Uterus (tissue), 4 donors: ENCODE measurements at places on chromosomes 3 and 15.

- no peaks in the 10 kb centered on the region for H3K36me3 ChIP-seq
- no peak overlapping the region for H3K27ac ChIP-seq
- no peaks in the 10 kb centered on the region for H3K4me1 ChIP-seq
- H3K4me3 ChIP-seq = no peak overlapping the region
Measured at GRCh38 chr3:65888980-65889706, 149.6 kb downstream of the MAGI1 start.

DNA sequence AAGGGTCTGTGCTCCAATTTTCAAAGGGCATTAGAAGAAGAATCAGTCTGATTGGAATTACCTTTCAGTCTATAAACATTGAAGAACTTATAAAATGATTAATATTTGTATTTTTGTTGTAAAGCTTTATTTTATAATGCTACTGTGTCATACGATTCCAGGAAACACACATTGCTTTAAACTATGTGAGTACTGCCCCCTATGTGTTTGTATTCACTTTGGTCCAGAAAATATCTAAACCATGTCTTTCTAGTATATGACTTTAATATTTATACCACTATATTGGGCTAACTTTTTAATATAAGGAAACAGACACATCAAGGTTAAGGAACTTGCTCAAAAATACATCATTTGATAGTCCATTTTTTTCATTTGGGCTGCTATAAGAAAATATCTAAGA, 3.2 kb upstream of the RIOX2 start:
- no peaks in the 10 kb centered on the region for H3K36me3 ChIP-seq
- no peaks in the 10 kb centered on the region for H3K4me1 ChIP-seq
- DNase-seq = no peak
- H3K4me3 ChIP-seq = no peak overlapping the region
- H3K27ac ChIP-seq = no peak overlapping the region

DNA sequence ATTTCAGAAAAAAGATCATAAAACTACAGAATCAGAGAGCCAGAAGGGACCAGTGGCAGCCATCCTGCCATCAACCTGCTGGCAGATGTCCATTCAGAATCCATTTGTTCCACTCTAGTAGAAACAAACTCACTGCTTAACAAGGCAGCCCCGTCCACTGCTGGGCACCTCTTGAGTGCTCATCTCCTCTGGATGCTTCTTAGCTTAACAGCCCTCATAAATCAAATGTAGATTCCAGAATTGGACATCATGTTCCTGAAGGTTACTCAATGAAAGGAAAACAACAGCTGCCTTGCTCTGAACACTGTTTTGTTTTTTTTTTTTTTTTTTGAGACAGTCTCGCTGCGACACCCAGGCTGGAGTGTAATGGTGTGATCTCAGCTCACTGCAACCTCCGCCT, 37.3 kb downstream of the ABCC5 start:
- no peaks in the 10 kb centered on the region for H3K36me3 ChIP-seq
- H3K27me3 ChIP-seq = no peaks in the 10 kb centered on the region
- H3K27ac ChIP-seq = peak overlapping the region; percentile 51
- no peak overlapping the region for H3K4me3 ChIP-seq
- DNase-seq = peak; percentile 43

DNA sequence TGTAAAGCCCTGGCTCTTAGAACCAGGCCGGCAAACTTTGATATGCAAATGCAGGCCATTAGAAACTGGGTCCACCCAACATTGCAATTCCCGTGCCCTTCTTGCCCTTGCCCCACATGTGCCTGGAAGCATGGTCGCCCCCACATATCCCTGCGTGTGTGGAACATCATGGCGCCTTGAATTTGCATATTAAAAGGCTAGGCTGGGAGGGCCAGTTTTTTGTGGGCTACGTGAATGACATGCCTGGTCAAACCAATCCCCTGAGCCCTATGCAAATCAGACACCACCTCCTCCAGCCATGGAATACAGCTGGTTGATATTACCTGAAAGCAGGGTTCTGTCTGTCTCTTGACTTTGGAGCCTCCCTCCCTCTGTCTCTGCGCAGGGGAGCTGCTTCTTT, 58.7 kb upstream of the ARHGEF26 start:
- no peak overlapping the region for H3K27ac ChIP-seq
- H3K4me3 ChIP-seq = no peak overlapping the region
- no peaks in the 10 kb centered on the region for H3K27me3 ChIP-seq
- DNase-seq = no peak
- H3K36me3 ChIP-seq = no peaks in the 10 kb centered on the region

- H3K27ac ChIP-seq = no peak overlapping the region
- no peak for DNase-seq
- H3K27me3 ChIP-seq = no peaks in the 10 kb centered on the region
- no peaks in the 10 kb centered on the region for H3K4me1 ChIP-seq
- no peaks in the 10 kb centered on the region for H3K36me3 ChIP-seq
- no peak overlapping the region for H3K4me3 ChIP-seq
Measured at GRCh38 chr15:38818157-38818790, 253.7 kb upstream of the RASGRP1 start.

GRCh38 chr15:55861115-55861514, 118.2 kb upstream of the PRTG start:
- no peak for DNase-seq
- H3K36me3 ChIP-seq = no peaks in the 10 kb centered on the region
- H3K27ac ChIP-seq = no peak overlapping the region
- H3K4me3 ChIP-seq = no peak overlapping the region

DNA sequence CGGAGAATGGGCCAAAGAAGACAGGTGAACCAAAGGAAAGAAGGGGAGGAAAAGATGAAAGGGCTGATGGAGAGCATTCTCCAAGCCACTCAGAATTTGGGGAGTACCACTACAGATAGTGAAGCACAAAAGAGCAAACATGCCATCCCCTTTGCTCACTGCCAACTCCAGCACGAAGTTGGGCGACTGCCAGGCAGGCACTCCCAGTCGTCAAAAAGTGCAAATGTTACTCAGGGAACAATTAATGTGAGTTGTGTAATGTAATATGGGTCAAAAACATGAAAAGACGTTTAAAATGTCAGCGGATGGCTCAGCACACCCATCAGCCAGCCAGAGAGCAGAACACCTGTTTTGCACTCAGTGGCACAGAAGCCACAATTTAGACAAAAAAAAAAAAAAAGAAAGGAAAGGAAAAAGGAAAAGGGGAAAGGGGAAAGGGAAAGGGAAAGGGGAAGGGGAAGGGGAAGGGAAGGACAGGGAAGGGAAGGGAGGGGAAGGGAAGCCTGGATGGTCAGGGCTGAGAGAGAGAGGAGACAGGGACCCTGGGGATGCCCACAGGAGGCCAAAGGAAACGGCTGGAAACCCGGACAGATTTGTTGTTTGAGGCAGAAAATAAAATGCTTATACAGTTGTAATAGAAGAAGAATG, 82.7 kb downstream of the COL8A1 start:
- H3K36me3 ChIP-seq = no peaks in the 10 kb centered on the region
- DNase-seq = peak; percentile 31
- H3K4me3 ChIP-seq = no peak overlapping the region
- H3K27ac ChIP-seq = no peak overlapping the region
- H3K4me1 ChIP-seq = no peaks in the 10 kb centered on the region

DNA sequence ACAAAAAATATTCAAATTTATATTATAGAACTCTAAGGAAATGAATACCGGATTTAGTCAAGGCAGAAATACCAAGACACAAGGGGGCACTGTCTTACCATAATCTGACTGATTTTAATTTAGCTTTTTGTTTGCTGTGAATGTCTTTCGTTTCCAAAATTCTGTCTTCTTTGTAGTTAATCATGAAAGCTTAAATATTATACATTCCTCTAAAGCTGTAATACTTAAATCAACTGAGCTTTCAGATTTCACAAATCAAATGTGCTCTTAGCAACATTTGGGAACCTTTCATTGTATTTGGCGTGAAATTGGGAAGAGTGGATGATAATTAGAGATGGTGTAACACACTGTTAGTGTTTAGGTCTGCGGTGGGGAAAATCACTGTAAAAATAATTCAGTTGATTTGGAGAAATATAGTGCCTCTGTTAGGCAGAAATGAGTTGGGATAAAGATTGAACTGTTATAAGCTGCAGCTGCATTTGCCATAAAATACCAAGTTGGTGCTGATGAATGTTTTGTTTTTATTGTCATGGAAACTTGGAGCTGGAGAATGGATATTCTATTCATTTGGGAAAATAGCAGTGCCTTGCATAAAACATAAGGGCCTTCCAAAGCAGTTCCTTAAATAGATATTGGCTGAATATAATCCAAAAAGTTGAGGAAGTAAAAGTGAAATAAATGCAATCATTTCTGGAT, 228.2 kb downstream of the TCF12 start:
- H3K36me3 ChIP-seq = no peaks in the 10 kb centered on the region
- no peaks in the 10 kb centered on the region for H3K4me1 ChIP-seq
- no peak for DNase-seq
- no peak overlapping the region for H3K4me3 ChIP-seq
- peak overlapping the region; percentile 47 for H3K27ac ChIP-seq

GRCh38 chr3:126114443-126115386, 30.8 kb upstream of the SLC41A3 start:
- no peak overlapping the region for H3K4me3 ChIP-seq
- no peak overlapping the region for H3K27ac ChIP-seq
- H3K36me3 ChIP-seq = no peaks in the 10 kb centered on the region
- DNase-seq = no peak

GRCh38 chr3:16084887-16085286, 89.6 kb upstream of the GALNT15 start:
- H3K27ac ChIP-seq = peak overlapping the region; percentile 57
- H3K27me3 ChIP-seq = no peaks in the 10 kb centered on the region
- H3K36me3 ChIP-seq = no peaks in the 10 kb centered on the region

GRCh38 chr3:58639001-58639400, 27.6 kb downstream of the FAM3D start:
- H3K27me3 ChIP-seq = no peaks in the 10 kb centered on the region
- H3K4me3 ChIP-seq = no peak overlapping the region
- no peaks in the 10 kb centered on the region for H3K4me1 ChIP-seq
- no peaks in the 10 kb centered on the region for H3K36me3 ChIP-seq

GRCh38 chr3:162597226-162597625, 1100.6 kb downstream of the OTOL1 start:
- no peak overlapping the region for H3K4me3 ChIP-seq
- no peaks in the 10 kb centered on the region for H3K27me3 ChIP-seq
- no peak overlapping the region for H3K27ac ChIP-seq
- no peaks in the 10 kb centered on the region for H3K36me3 ChIP-seq
- no peaks in the 10 kb centered on the region for H3K4me1 ChIP-seq
- no peak for DNase-seq

DNA sequence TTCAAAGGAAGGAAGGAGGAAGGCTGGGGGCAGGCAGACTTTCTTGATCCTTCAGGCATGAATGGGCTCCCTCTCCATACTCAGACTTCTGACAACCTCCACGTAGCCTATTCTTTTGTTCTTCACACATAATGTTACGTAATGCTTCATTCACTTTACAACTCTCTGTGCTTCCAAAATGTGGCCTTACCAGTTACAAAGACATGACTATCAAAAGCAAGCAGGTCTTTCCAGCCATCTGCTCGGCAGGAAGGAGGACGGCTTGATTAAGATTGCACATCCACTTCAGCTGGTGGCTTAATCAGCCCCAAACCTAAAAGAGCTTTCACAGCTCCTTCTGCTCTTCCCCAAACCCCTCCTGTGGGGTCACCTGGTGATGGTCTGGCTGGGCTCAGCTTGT, 263.2 kb downstream of the XXYLT1 start:
- no peaks in the 10 kb centered on the region for H3K4me1 ChIP-seq
- H3K4me3 ChIP-seq = no peak overlapping the region
- H3K27ac ChIP-seq = no peak overlapping the region
- H3K27me3 ChIP-seq = no peaks in the 10 kb centered on the region
- DNase-seq = no peak

GRCh38 chr3:186354100-186354499, 7.9 kb downstream of the DGKG start:
- no peaks in the 10 kb centered on the region for H3K4me1 ChIP-seq
- H3K27ac ChIP-seq = no peak overlapping the region
- DNase-seq = no peak
- no peak overlapping the region for H3K4me3 ChIP-seq
- H3K36me3 ChIP-seq = no peaks in the 10 kb centered on the region

GRCh38 chr3:146166415-146166821, 5.4 kb upstream of the PLOD2 start:
- H3K4me3 ChIP-seq = no peak overlapping the region
- DNase-seq = peak; percentile 37
- H3K27me3 ChIP-seq = no peaks in the 10 kb centered on the region
- H3K4me1 ChIP-seq = peaks cover 5% of the 10 kb centered on the region
- H3K36me3 ChIP-seq = no peaks in the 10 kb centered on the region
- peak overlapping the region; percentile 65 for H3K27ac ChIP-seq

DNA sequence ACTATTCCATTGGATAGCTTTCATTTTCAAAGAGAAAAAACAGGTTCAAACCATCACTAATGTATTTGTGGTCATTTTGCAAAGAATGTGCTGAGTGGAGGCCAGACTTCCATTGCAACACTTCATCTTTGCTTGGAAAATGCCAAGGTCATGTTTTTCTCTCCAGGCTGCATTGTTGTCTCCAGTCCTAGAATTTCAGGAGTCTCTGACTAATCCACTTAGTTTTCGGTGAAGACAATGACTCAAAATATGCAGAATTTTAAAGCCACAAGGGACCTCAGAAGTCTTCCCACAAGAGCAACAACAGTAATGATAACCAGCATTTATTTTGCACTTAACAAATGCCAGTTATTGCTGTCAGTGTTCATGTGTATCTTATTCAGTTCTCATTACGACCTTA, 277.0 kb downstream of the RYR3 start:
- no peaks in the 10 kb centered on the region for H3K4me1 ChIP-seq
- no peaks in the 10 kb centered on the region for H3K36me3 ChIP-seq
- no peak overlapping the region for H3K4me3 ChIP-seq
- no peak for DNase-seq
- H3K27me3 ChIP-seq = no peaks in the 10 kb centered on the region

DNA sequence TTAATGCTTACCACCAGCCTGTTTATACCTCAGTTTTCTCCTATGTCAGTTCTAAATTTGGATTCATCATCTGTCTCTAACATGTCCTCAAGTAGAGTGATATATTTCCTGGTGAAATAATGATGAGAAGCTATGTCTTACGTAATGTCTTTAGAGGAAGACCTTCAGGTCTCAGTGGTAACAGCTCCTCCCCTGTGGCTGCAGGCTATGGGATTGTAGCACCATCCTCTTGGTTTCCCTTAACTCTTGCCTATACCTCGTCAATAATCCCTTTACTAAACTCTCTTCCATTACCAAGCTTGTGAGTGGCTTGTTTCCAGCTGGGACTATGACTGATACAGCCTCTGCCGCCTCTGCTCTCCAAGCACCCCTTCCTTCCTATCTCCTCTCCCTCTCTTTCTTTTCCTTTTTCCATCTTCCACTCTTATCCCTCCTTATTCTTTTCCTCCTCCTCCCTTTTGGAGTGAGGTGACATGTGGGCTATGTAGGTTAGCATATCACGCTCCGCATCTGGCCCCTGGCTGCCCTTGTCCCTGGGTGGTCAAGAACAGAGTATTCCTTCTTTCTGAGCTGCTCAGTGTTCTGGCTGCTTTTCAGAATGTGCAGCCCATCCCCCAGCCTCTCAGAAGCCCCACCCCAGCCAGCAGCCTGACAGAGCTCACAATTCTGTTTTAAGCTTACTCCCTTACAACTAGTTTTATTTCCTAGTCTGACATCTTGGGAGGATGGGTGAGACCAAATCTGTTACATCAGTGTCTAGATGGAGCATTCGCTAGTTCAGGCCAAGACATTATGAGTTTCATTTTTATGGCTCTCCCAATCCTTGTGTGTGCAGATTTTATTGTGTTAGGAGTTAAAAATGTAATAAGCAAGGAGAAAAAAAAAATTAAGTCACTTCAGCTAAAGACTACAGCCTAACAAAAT, 75.0 kb upstream of the RNU6-1 start:
- DNase-seq = peak; percentile 87
- H3K4me3 ChIP-seq = no peak overlapping the region
- H3K4me1 ChIP-seq = peaks cover 12% of the 10 kb centered on the region
- no peaks in the 10 kb centered on the region for H3K36me3 ChIP-seq

- H3K4me1 ChIP-seq = no peaks in the 10 kb centered on the region
- H3K4me3 ChIP-seq = no peak overlapping the region
- no peaks in the 10 kb centered on the region for H3K27me3 ChIP-seq
- no peak overlapping the region for H3K27ac ChIP-seq
- DNase-seq = no peak
Measured at GRCh38 chr3:177746337-177746933, 549.2 kb upstream of the TBL1XR1 start.
